ENCODE measurements at places on chromosomes 4 and X.

DNA sequence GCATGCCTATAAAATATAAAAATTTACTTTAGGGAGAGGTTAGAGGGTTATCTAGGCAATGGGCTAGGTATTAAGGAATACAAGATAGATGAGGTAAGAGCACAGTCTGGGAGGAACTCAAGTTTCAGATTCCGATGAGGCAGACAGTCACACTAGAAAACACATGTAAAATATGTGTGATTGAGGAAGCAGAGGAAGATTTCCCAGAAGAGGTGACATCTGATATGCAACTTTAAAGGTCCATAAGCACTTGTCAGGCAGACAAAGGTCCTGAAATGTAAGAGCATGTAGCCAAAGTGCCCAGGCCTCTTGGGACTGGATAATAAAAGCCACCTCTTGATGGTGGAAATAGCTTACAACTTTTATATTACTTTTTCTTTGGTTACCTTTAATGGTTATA, 81.1 kb upstream of the AADAT start:
- DNase-seq: no peak

DNA sequence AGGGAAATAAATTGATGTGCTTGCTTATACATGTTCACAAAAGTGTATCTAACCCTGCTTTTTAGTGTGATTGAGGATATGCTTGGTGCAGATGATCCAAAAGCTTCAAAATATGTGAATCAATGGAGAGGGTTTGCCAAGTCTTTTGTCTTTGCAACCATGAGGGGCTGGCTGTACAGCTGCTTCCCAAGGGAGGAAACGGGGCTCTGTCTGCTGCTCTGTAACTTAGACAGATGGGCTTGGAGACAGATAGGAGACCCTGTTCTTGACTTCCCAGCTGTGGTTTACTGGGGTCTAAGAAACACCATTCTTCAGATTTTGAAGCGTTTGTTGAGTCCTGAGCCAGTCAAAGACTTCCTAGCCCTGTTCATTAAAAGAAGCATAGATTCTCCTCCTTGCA, 152.3 kb downstream of the DCLK2 start:
- DNase-seq: no peak

DNA sequence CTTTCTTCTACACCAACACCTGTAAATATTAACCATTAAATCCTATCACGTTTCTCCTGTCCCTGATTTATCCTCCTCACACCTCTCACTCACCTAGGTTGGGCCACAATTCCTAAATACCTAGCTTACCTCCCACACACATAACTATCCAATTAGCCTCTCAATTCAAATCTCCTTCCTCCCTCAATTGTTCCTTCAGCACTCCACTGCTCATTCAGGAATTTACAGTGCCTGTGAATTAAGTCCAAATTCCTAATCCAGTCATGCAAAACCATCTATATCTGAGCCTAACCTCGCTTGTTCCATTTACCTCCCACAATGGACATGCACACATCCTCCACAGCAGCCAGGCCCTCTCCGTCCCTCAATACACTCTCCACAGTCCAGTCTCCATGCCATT, 17.5 kb downstream of the ANXA5 start:
- no peak for DNase-seq

DNA sequence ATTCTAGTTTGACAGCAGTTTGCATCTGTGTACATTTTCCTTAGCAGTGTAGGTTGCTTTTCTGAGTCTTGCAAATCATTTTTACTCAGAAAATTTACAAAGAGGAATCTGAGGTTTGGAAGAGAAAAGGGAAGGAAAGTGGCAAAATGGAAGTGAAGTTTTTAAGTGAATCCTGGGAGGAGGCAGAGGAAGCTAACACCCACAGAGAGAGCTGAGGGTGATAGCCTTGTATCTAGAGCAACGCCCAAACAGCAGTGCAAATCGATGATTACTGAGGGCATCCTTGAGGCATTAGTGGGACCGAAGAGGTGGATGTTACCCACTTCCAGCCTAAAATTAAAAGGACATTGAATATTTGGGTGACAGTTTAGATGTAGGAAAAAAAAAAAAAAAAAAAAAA, 31.8 kb downstream of the KLF3 start:
- DNase-seq: peak; percentile 48

DNA sequence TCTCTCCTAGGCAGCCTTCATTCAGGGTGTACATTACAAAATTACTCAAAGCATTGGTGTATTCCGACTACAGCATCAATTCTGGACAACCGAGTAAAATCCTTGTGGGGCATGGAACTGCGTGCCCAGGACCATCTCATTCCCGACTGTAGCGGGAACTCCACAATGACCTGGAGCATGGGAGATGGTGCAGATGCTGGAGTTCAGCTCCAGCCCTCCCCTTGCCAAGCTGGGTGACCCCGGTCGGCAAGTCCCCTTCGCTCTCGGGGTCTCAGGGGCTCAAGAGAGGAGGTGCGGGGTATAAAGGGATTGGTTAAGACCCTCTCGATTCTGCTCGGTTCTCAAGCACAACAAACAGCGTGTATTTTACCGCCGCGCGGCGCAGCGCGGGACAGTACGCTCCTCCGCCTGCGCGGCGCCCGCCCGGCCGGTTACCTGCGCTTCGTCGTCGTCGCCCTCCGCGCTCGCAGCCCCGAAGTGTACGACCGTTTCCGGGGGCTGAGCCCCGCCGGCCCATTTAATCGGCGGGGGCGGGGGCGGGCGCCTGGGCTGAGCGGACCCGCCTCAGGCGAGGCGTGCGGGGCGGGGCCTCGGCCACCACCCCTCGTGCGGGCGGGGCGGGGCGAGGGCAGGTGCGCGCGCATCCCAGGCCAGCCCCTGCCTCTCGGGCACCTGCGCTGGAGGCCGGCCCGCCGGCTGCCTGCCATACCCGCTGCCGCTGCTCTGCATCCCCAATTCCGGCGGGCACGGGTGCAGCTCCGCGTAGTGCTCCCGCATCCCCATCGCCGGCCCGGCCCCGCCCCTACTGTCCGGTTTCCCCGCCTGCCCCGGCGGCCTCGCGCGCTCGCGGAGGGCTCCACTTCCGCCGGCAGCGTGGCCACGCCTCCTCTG, at the start of gene G6PD:
Gene G6PD, minus strand, starts transcription at position 493 of the 891 bp plus-strand sequence. CDS start 691 bp downstream, outside the sequence.
- DNase-seq: peak; percentile 74

DNA sequence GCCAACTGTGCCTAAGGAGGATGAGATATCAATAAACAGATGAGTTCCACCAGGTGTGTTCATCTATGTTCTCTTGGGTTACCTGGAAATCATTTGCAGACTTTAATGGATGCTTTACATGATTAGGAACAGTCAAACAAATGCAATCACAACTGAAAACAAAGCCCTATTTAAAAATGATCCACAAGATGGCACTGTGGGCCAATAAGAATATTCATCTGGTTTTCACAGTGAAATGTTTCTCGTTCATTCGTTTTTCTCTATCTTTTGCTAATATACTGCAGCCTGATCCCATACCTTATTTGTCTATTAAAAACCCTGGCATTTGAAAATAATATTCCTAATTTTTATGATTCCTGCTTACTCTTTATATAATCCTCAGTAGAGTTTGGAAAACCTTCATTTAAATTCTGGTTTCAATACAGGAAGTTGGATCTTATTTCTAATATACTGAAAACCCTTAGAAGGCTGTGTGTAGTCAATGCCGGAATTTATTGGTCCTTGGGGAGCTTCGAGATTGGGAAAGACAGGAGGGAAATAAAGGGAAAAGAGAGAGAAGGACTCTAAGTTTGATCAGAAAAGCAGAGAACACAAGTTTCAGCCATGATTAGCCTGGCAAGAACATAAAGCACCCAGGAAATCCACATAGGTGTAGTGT, 63.8 kb upstream of the TAPT1 start:
- DNase-seq: peak; percentile 58

DNA sequence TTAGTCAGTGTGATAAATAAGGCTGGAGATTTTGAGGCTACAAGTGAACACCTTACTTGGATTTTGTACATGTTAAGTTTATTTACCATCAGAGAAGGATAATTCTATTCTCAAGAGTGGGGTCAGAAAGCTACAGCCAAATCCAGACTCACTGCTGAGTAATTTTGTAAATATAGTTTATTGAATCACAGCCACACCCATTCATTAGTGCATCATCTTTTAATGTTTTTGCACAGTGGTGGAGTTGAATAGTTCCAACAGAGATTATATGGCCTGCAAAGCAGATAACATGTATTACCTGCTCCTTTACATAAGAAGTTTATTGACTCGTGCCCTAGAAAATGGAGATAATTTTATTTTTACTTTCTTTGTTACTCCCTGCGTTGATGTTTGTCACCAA, 60.4 kb downstream of the PCDH18 start:
- no peak for DNase-seq

GRCh38 chr4:77149789-77150188, 7.2 kb upstream of the CCNG2 start:
- no peak for DNase-seq

DNA sequence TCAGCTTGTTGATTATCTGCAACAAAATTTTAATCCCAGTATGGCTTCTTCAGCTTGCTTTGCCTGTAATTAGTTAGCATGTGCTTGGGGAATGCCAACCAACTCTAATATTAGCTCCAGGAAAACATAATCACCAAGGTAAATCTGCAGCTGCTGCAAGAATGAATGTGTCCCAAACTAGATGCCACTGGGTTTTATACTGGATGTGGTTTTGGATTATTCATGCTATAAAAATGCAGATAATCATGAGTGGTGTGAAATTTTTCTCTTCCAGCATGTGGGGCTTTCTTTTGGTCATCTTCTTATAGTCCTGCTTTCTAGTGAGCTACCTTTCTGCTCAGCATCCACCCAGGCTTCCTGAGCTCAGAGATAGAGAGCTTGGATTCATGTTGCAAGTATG, 295.9 kb upstream of the CASK start:
- no peak for DNase-seq

- DNase-seq: peak; percentile 8
Measured at GRCh38 chr4:105352826-105353225, 121.0 kb downstream of the PPA2 start.

DNA sequence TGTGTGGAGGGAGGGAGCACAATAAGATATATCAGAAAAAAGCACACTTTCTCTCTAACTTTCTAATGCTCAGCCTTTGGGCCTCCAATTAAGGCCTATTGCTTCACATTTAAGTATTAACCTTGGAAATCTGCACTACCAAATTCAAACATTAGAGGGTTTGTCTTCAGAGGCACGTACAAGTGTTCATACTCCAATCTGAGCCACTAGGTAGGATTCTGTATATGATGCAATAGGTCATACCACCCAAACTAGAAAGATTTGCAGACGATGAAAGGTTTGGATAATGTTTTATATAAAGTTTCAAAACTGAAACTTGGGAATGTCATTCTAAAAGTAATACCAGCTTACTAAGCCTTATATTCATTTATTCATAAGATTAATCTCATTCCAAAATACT, 106.4 kb downstream of the MID1 start:
- no peak for DNase-seq

- DNase-seq: no peak
Measured at GRCh38 chr4:87865288-87865687, 32.5 kb downstream of the MEPE start.
